ENCODE measurements at places on chromosomes 16 and 17.

DNA sequence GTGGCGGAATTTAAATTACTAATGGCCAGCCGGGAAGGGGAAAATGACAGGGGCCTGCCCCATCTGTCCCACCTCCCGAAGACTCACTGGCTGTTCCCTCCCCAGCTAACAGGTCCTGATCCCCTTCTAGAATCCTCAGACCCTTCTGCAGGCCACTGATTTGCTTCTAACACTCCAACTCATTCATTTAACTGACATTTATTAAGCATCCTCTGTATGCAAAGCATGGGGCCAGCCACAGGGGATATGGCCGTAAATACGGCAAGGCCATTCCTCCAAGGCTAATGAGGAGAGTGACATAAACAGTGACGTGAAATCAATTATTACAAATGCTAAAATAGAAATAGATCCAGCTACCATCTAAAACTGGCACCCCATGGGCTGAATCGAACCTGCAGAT, 195.3 kb downstream of the GSG1L start:
- no peak for DNase-seq

DNA sequence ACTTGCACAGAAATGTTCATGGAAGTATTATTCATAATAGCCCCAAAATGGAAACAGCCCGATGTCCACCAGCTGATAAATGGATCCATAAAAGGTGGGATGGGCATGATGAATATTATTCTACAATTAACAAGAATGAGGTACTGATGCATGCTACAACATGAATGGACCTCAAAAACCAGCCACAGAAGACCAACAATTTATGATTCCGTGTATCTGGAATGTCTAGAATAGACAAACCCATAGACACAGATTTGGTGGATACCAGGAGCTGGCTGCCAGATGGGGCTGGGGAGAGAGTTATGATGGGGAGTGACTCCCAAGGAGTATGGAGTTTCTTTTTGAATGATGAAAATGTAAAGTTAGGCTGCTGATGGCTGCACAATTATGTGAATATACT, 10.8 kb upstream of the NAGLU start:
- DNase-seq, result no peak

GRCh38 chr17:82101301-82101715, 3.3 kb upstream of the FASN start:
- no peak for DNase-seq

DNA sequence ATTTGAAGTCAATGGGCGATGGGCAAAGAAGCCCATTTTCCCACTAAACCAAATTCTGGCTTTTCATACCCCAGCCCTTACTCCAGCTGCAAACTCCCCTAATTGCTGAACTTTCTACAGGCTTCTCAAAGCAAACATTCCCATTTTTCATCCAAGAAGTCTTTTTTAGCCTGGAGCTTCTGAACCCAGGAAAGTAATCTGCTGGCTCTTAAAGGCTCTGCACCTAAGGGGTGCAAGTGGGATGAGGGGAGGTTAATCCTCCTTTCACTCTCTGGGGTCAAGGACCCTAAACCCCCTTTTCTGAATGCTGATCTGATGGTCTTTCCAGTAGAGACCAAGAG, 2.4 kb downstream of the HOXB7 start:
- no peak for DNase-seq

GRCh38 chr16:88570691-88571092, 489 bp downstream of the ZC3H18 start:
- DNase-seq, result no peak

GRCh38 chr17:72604518-72604917, 483.7 kb downstream of the SOX9 start:
- no peak for DNase-seq

DNA sequence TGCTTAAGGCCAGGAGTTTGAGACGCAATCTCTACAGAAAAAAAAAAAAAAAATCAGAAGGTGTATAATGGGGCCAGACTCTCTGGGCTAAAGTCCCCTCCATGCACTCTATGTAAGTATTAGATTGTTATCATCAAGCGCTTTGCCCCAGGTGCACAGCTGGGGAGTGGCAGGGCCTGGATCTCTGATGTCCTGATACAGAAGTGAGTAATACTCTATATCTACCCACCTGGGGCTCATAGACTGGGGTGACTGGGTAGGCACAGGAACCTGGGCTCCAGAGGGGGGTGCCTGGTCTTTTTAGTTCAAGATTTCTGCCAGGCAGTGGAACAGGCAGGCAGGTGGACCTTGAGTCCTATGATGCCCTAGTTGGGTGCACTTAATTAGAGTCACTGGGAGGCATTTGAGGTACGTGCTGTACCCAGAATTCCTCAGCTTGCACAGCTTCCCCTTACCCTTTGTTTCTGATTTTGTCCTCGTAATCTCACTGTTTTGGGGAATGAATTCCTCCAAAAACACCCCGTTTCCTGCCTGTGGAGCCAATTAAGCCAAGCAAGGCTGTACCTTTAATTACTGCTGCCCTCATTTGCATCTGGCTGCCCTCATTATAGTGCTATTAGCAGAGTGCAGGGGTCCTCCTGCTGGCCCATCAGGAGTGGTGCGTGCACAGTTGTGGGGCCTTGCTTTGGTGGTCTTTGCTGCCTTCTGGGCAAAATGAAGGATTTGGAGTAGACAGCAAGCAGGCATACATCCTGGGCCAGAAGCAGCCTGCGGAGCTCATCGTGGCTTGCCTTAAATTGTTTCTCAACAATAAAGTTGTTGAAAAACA, 239.0 kb downstream of the SNX29 start:
- DNase-seq, result no peak

GRCh38 chr17:43628089-43628650, 33.6 kb downstream of the MEOX1 start:
- DNase-seq, result no peak

- DNase-seq, result no peak
These were observed 51.3 kb downstream of the MEAK7 start for GRCh38 chr16:84453061-84453752.

GRCh38 chr17:4833178-4833940, at the start of gene MINK1:
Gene MINK1 (plus strand): TSS chr17:4833340. CDS start chr17:4833584, 244 bp downstream.
- peak; percentile 80 for DNase-seq

- DNase-seq, result no peak
These were observed 78.8 kb downstream of the CCDC182 start for GRCh38 chr17:57666201-57666870.

DNA sequence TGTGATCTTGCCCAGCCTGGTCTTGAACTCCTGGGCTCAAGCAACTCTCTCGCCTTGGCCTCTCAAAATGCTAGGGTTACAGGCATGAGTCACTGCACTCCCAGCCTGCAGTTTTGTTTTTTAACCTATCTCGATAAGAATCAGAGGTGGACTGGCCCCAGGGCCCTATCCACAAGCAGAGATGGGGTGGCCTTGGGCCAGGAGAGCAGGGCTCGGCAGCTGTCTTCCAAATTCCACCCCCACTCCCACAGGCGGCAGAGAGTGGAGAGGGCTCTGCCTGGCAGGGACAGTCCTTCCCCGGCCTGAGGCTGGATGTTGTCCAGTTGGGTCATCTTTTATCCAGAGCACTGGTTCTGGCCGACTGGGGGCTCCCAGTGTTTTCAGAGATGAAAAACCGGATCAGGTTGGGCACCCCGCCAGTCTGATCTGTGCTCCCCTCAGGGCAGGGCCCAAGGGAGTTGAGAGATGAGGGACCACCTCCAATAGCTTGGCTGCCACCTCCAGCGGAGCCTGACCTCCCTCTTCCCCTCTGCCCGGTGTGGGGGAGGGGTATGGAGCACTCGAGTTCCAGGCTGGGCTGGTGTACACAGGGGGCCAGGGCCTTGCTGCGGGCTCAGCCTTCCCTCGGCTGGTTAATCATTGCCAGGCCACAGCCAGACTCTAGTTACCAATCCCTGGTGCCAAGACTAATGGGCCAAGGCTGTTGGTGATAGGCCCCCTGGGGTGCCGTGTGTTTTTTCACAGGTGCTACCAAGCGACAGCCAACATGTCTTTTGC, 30.3 kb upstream of the MYO15B start:
- no peak for DNase-seq

- peak; percentile 10 for DNase-seq
These were observed 1.7 kb downstream of the PPM1D start for GRCh38 chr17:60601447-60602384.

DNA sequence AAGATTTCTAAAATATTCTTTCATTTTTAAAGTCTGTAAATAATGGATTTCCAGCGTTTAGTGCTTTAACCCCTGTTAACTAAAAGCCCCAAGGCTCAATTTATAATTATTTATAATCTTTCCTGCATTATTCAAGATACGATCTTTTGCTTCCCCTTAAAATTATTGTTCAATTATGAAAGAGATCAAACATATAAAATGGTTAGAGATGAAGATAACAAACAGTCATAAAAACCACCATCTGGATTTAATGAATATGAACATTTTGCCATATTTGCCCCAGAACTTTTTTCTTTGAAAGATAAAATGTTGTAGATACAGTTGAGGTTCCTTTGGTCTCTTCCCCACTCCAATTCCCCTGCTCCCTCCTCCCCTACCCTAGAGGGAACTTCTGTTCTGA, 17.6 kb downstream of the WWP2 start:
- DNase-seq, result no peak

GRCh38 chr17:79338152-79338551, 263.5 kb downstream of the ENGASE start:
- no peak for DNase-seq

Data from stimulated activated CD8-positive, alpha-beta memory T cell treated with anti-CD3 and anti-CD28 coated beads, Interleukin-2, amount 100 ng/mL, for 1 hour (primary cell).